ENCODE measurements at places on chromosomes 1 and 21. TPM values are rescaled to one million over a fixed set of nuclear protein-coding genes. Genes with fewer than 3 reads are reported as not detected.

LRRC38 gene
- not detected for total RNA-seq

GRCh38 chr1:68758666-68759209 lies 261.9 kb upstream of the DEPDC1 start:
- no peaks in the 10 kb centered on the region for H3K4me1 ChIP-seq
- no peaks in the 10 kb centered on the region for H3K36me3 ChIP-seq
- DNase-seq = peak; percentile 28
- H3K27me3 ChIP-seq = no peaks in the 10 kb centered on the region
- no peak overlapping the region for H3K4me3 ChIP-seq

- no peaks in the 10 kb centered on the region for H3K36me3 ChIP-seq
- no peak overlapping the region for H3K4me3 ChIP-seq
- no peak overlapping the region for H3K27ac ChIP-seq
- H3K27me3 ChIP-seq = no peaks in the 10 kb centered on the region
These were observed 26.1 kb downstream of the ARHGEF11 start for GRCh38 chr1:157019457-157019856.

DNA sequence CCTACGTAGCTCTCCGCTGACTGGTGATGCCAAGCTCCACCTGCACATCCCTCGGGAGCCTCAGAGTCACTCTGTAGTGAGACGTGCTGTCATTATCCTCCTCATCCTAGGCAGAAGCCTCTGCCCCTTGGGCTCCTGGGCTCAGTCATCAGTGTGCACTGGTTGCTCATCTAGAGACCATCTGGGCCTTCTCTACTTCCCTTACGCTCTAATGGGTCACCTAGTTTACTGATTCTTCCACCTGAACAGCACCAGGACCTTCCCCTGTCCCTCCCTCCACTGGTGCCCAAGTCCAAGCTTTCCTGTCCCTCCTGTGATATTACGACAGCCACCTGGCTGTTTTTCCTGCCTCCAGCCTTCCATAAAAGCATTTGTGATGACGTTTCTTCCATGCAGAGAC lies 136.1 kb upstream of the ERRFI1 start:
- DNase-seq = no peak
- no peaks in the 10 kb centered on the region for H3K36me3 ChIP-seq
- H3K27ac ChIP-seq = no peak overlapping the region
- H3K27me3 ChIP-seq = no peaks in the 10 kb centered on the region
- no peak overlapping the region for H3K4me3 ChIP-seq
- H3K4me1 ChIP-seq = no peaks in the 10 kb centered on the region

DNA sequence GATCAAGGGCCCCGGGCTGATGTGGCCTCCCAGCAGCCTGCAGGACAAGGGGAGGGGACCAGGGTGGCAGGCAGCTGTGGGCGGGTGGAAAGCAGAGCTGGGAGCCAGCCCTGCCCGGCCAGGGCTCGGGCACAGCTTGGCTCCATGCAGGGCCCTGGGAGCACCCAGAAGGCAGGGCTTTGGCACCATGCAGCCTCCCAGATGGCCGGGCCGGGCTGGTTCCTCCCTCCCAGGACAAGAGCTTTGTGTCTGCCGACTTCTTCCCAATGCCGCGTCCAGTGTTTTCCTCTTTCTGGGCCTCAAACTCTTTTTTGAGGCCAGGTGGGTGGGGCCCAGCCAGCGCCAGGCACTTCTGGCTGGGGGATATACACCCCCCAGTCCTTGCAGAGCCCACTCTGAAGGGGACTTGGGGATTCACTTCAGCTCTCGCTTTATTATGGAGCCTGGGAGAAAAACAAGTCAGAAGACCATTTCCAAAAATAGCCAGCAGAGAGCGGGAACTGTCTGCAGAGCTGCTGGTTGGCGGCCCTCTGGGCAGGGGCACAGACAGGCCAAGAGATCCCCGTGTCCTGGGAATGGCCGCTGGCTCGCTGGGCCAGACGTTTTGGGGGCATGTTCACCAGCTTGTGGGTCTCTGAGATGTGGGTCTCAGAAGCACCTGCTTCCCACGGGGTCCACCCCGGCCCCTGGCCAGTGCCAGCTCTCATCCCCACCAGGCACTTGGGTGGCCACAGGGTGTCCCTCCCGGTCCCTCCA lies 103.8 kb upstream of the ARHGEF16 start:
- H3K36me3 ChIP-seq = no peaks in the 10 kb centered on the region
- H3K27me3 ChIP-seq = no peaks in the 10 kb centered on the region
- H3K27ac ChIP-seq = no peak overlapping the region
- H3K4me3 ChIP-seq = no peak overlapping the region

DNA sequence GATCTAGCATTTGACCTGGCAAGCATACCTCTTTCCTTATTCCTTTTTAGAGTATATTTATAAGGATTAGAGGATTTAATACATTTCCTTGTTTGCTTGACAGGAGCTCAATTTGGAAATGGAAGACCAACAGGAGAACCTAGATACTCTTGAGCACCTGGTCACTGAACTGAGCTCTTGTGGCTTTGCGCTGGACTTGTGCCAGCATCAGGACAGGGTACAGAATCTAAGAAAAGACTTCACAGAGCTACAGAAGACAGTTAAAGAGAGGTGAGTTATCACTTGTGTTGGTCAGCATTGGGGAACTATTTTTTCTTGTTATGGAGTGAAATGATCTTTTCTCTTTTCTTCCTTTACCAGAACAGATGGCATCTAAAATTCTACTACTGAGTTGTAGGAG lies 123.4 kb upstream of the BMP8A start:
- H3K27me3 ChIP-seq = no peaks in the 10 kb centered on the region
- H3K4me3 ChIP-seq = no peak overlapping the region
- no peak for DNase-seq
- no peaks in the 10 kb centered on the region for H3K4me1 ChIP-seq
- peaks cover 97% of the 10 kb centered on the region for H3K36me3 ChIP-seq
- no peak overlapping the region for H3K27ac ChIP-seq
